Stimulated activated CD8-positive, alpha-beta memory T cell treated with anti-CD3 and anti-CD28 coated beads, Interleukin-2, amount 100 ng/mL, for 1 hour (primary cell): ENCODE measurements at places on chromosomes 11 and 22.

DNA sequence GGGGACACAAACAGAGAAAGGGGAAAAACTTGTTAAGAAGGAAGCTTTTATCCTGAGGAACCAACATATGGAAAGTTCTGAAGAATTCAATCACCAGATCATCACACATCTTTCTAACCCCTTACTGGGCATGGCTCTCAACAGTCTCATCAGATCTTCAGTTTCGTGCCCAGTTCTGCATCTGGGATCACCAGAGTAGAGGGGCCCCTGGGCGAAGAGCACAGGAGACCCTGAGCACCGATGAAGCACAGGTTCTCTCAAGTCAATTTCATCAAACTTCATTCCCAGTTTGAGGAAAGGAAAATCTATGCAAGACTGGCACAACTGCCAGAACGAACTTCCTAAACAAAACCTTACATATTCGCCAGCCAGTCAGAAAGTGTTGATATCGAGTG lies 8.5 kb upstream of the PYGM start:
- no peak for DNase-seq

GRCh38 chr11:117175104-117175503 lies 3.4 kb upstream of the SIDT2 start:
- no peak for DNase-seq

DNA sequence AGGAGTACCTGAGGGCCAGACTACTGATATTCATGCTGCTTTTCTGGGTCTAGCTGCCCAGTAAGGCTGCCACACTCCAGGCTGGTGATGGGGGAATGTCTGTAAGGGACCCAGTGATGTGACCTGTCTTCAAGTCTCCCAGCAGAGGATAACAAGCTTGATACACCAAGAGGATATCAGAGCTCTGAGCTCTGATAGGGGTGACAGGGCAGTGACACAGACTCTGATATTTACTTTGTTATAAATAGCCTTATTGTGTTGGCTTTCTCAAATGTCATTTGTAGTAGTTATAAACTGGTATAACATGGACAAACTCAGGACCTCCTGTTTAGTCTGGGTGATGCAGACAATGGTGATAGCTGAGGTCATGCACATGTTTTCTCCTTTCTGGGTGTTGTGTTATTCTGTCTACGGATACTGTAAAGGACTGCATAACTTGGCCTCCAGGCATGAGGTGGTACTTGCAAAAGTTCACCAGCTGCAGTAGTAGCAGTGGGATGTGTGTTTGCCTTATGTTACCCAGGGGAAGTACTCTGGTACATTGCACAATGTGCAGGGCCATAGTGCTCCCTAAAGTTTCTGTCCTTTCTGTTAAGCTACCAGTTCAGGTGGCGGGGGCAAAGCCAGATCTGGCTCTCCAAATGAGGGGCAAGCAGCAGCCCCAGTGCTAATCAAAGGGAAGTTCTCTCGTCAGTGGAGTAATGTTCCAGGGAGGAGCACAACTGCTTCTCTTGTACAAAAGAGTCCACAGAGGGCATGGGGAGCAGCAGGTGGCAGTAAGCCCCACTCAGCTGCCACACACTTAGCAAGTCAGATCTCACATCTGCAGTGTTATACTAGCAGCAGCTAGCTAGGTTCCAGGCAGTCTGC lies 812.2 kb downstream of the JRKL start:
- no peak for DNase-seq

DNA sequence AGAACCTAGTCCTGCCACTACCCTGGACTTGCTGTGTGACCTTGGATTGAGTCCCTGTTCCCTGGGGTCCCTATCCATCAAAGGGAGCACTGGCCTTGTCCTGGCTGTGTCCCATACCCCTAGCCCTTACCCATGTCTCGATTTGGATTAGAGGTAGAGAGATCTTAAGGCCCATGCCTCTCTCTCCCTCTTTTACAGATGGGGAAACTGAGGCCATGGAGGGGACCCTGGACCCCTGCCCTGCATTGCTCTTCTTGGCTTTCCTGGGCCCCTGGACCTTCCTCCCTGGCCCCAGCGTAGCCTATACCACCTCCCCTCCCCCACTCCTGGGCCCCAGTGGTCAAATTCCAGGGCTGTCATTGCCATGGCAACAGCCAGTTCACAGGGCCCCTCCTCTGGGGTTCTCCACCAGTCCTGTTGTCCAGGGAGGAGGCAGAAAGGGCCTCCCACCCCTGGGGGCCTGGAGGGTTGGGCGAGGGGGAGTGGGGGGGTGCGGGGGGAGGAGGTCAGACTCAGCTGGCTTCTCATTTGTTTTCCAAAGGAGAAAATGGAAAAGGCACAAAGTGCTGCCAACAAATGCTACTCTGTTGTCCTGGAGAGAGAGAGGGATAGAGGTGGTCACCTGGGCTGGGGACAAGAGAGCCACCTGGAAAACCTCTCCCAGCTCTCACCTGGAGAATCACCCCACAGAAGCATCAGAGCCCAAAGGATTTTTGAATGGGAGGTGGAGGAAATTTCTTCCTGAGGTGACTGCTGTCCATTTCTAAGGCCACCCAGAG lies 23.3 kb downstream of the ARHGEF17 start:
- DNase-seq, result no peak

- no peak for DNase-seq
These were observed 54.5 kb downstream of the IGF2 start for GRCh38 chr11:2084721-2085120.

- DNase-seq, result no peak
These were observed 69.4 kb upstream of the HORMAD2 start for GRCh38 chr22:30010789-30011405.

- no peak for DNase-seq
These were observed 155.1 kb upstream of the BLID start for GRCh38 chr11:122271137-122271536.

- no peak for DNase-seq
These were observed 13.0 kb upstream of the CDC42BPG start for GRCh38 chr11:64857485-64857884.

DNA sequence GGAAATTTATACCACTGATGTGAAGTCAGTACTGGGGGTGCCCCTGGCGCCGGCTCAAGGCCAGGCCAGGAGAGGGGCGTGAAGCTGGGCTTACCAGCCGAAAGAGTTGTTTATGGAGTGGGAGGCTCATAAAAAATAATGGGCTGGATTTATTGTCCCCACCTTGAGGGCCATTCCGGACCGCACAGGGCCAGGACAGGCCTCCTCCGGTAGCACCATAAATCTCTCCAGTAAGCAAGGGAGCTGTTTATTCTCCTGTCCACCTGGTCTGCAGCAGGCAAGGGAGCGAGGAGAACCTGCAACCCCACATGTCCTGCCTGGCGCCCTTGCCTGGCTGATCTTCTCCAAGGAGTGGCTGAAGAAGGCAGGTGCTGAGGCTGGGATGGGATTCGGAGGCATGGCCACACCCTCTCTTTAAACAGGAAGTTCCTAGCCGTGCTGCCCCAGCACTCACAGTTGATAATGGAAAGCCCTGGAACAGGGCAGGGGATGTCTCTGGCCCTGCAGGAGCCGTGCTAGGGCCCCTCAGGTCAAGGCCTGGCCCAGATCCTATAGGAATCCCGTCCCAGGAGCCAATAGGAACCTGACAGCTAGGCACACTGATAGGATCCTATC lies 65.1 kb downstream of the SCUBE1 start:
- no peak for DNase-seq

GRCh38 chr11:14894657-14895598 lies 2.9 kb upstream of the CYP2R1 start:
- DNase-seq, result no peak

DNA sequence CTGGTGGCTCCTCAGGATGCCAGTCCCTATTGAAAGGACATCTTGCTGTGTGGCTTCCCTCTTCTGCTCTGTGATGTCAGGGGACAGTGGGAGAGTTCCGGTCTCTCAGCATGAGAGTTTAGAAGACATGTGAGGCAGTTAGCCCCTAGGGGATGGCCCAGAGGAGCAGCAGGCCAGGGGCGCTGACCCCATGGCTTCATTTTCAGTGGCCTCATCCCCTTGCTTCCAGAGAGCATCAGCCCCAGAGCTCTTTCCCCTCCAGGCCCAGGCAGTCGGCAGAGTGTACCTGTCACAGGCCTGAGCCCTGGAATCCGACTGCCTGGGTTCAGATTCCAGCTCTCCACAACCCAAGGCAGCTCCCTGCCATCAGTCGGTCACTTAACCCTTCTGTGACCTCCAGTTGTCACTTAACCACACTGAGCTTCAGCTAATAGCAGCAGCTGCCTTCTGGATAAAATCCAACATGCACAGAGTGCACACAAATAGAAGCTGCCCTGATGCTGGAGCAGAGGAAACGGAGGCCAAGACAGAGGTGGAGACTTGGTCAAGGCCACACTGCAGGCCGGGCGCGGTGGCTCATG lies 14.1 kb upstream of the LRRC10B start:
- DNase-seq, result no peak

DNA sequence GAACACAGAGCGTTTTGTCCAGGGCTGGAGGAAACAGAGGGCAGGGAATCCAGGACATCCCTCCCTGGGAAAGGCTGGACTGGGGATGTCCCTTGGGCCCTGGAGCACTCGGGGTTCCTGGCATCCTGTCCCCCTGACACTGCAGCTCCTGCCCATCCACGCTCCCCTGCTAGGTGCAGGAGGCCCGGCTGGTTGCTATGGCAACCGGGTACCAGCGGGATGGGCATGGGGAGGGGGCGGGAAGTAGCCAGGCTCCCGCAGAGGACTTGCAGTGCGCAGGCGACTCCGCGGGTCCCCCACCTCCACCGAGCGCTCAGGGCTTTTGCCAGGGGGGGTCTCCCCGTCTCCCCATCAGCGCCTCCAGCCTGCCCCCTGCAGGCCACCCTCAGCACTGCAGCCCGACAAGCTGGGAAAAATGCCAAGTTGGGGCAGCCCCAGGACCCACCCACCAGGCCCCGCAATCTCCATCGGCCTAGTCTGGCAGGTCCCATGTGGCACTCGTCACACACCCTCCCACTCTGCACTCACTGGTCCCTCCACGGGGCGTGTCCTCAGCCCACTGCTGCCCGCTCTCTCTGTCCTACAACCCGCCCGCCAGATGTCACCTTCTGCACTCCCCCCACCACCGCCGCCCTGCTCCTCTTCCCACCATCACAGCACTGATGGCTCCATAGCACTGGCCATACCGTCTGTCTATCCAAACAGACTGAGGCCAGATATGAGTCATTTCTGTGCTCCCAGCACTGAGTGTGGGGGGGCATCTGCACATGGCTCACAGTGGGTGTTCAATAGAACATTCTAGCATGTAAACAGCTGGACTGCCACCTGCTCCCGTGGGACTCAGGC lies 31.5 kb downstream of the KIAA0930 start:
- no peak for DNase-seq
